ENCODE measurements at places on chromosomes 3 and 15.

- DNase-seq = no peak
Observed at GRCh38 chr3:52801839-52802238, 7.2 kb downstream of the ITIH3 start.

- no peak for DNase-seq
Observed at GRCh38 chr15:75456710-75457109, 5.2 kb upstream of the SIN3A start.

DNA sequence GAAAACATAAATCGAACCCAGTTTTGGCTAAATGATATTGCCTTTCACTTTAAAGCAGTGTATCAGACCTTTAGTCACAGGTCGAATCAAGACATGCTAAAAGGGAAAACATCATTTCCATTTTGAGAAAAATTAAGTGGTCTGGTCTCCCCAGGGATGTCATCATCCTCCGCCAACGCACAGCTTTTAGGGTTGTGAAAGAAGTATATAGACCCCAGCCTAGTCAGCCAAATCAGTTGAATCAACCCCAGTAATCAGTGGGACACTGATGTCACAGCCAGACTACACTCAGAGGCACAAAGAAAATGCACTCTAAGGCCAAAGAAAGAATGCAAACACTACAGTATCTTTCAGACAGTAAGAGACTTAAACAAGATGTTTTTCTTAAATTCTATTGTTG is 187.4 kb downstream of the ZIC4 start:
- no peak for DNase-seq

- no peak for DNase-seq
Observed at GRCh38 chr3:129442486-129442885, 2.5 kb downstream of the IFT122 start.

GRCh38 chr3:67593761-67594234 is 60.6 kb downstream of the SUCLG2 start:
- DNase-seq = no peak

GRCh38 chr15:35717721-35718120 is 171.8 kb upstream of the DPH6 start:
- no peak for DNase-seq

GRCh38 chr3:50656417-50657195 is 18.1 kb upstream of the DOCK3 start:
- no peak for DNase-seq

GRCh38 chr15:35136321-35137189 is 51.5 kb upstream of the NANOGP8 start:
- no peak for DNase-seq

- DNase-seq = no peak
Observed at GRCh38 chr15:39118510-39118909, 462.4 kb upstream of the THBS1 start.

DNA sequence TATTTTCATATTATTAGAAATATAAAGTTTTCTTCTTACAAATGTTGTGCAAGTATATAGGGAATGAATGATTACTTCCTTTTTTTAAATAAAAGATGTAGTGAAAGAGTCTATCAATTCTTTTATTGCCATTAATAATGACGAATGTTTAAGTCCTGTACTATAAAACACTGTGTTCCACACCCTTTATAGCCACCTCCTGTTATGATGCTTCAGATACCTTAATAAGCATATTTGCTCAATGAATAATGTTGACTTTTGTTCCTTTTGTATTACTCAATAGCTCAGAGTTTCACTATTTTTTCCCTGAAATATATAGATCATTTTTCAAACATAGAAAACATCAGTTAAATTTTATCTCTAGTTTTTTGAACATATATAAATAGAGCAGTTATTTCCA is 378.2 kb upstream of the THBS1 start:
- no peak for DNase-seq

DNA sequence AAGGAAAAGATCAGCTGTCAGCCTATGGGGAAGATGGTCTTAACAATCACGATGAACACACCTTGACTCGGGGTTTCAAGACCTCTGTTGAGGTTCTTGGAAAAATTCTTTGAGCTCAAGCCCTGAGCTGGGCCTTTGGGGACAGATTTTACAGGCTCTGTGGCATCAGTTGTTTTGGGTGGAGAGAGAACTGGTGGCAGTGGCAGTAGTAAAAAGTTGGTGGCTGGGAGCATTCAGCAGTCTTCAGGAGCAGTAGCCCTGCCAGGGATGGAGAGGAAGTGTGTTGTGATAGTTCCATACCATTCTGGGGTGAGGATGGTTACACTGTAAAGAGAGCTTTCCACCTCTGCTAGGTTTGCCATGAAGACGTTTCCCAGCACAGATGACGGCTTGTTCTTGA is 4.9 kb upstream of the KY start:
- peak; percentile 4 for DNase-seq

GRCh38 chr3:182400838-182401237 is 392.5 kb upstream of the ATP11B start:
- DNase-seq = no peak
